ENCODE measurements at places on chromosomes 5 and 9.
A peak's percentile ranks its signal among the peaks of the same experiment; 100 is the strongest.

DNA sequence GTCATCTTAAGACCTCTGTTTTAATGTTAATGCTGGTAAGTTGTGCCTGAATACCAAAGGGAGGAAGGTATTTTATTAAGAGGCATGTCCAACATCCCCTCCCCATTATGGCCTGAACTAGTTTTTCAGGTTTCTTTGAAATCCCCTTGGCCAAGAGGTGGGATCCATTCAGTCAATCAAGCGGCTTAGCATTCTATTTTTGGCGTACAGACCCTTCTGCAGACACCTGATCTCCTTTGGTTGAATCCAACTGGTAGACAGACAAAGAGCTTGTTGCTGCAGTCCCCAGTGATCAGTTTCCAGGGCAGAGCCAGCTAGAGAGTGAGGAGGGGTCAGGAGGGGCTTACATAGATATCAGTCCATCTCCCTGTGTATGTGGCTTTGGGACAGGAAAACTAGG, 7.9 kb upstream of the KCNMB1 start:
- no peak for DNase-seq

GRCh38 chr5:24264547-24264946, 380.2 kb downstream of the CDH10 start:
- DNase-seq = no peak

GRCh38 chr5:115069087-115069968, 100.4 kb downstream of the TRIM36 start:
- DNase-seq = peak; percentile 45

DNA sequence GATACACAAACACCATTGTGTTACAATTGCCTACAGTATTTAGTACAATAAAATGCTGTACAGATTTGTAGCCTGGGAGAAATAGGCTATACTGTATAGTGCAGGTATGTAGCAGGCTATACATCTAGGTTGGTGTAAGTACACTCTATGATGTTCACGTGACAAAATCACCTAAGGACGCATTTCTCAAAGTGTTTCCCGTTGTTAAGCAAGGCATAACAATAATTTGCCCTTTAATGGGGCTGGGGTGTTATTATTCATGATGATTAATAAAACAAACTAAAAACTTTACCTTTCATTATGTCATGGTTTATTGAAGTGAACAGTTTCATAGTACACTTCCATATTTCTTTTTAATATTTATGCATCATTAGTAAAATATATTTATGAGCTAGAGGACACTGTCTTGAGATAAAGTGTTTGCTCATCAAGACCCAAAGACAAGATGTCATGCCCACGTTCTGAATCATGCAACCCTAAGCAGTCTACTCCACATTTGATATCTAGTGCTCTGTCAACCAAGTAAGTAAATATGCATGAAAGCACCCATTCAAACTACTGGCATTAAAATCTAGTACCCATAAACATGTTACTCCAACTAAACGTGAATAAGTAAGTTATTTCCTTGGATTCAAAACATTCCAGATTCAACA, 220.5 kb downstream of the NR2F1-AS1 start:
- DNase-seq = peak; percentile 21

DNA sequence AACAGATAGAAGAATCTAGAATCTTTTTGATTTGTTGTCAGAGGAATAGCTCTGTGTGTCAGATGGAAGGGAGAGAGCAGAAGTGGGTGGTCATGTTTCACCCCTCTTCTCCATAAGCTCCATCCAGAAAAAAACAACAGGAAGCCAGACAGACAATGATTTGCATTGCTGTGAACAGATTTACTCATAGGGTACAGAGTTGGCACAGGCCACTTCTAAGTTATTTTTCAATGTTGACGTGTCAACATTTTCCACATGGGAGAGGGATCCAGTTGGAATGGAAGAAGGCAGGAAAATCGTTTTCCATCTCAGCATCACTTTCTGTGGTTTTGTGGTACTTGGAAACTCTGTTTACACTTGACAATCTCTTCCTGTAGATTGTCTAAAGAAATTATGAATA, 86.7 kb downstream of the INSYN2B start:
- peak; percentile 39 for DNase-seq

DNA sequence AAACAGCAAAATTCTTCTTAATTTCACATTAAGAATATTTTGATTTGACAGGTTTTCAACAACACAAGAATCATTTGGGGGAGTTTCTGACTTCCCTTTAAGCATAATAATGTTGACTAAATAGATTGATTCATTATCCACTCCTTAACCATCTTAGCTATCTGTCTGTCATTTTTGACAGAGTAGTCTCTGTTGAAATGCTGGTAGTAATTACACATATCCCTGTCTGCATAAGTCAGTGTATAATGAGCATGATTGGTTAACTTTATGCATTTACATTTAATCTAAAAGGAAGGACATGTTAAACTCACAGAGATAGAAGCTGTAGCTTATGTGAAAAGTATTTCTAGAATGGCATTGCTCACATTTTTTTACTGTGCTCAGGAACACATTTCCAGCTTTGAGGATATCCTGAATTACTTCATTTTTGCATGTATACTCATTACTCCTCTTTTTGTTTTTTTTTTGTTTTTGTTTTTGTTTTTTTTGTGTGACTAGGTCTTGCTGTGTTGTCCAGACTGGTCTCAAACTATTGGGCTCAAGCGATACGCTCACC, 385.9 kb downstream of the KDM4C start:
- no peak for DNase-seq

- DNase-seq = no peak
These were observed 58.4 kb downstream of the DAPK1 start for GRCh38 chr9:87556039-87556438.

DNA sequence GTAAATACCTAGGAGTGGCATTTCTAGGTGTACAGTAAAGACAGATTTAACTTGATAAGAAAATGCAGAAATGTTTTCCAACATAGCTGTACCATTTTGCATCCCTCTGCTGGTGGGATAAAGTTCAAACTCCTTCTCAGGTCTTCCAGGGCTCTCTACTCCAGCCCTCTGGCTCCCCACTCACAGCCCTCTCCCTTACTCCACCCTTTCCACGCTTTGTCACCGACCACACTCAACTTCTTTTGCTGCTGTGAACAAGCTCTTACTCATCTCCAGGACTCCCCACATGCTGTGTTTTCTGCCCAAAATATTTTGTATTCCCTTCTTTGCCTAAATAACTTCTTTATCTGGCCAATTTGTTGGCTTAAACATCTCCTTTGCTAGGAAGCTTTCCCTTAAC, 90.6 kb upstream of the OSMR start:
- peak; percentile 62 for DNase-seq

DNA sequence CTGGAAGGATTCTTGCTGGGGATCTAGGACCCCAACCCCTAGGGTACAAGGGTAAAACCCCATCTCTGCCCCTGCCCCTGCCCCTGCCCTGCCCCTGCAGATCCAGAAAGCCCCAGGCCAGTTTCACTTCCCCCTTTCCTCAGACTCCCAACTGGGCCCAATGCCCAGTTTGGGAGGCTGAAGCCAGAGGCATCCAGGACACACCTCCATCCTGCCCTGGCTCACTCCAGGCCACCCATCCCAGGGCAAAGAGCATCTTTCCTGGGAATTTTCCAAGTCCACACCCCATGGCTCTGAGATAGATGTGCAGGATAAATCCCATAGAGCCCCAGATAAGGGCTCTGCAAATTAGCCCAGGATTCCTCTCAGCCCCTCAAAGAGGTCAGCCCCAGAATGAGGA, 17.4 kb downstream of the CNTFR start:
- no peak for DNase-seq

Measured in EL (cell line).